GM18507 (cell line): ENCODE measurements at places on chromosomes 3 and 15.

DNA sequence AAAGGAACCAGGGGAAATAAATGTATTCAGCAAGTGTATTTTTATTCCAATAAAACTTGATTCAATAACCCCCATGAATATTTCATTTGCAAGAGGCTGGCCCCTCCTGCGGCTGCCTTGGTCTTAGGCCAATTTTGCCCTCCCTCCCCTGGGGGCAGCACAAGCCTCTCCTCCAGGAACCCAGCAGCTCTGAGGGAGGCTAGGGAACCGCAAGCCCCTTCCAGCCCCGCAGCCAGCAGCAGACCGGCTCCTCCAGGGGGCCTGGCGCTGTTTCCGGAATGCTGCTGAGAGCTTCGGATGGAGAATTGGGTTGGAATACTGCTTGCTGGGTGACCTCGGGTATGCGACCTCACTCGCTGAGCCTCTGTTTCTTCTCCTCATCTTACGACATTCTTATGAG lies 150.1 kb downstream of the RAB11A start:
- DNase-seq = no peak

DNA sequence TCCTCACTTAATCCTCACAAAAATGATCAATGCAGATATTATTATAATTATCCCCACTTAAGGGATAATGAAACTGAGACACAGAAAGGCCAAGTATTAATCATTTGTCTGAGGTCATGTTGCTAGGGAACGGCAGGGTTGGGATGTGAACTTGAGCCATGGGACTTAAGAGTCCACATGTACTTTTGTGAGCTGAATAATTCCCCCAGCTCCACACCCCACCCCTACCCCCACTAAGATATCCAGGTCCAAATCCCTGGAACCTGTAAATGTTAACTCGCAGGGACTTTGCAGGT lies 290.5 kb upstream of the GADL1 start:
- DNase-seq = no peak

DNA sequence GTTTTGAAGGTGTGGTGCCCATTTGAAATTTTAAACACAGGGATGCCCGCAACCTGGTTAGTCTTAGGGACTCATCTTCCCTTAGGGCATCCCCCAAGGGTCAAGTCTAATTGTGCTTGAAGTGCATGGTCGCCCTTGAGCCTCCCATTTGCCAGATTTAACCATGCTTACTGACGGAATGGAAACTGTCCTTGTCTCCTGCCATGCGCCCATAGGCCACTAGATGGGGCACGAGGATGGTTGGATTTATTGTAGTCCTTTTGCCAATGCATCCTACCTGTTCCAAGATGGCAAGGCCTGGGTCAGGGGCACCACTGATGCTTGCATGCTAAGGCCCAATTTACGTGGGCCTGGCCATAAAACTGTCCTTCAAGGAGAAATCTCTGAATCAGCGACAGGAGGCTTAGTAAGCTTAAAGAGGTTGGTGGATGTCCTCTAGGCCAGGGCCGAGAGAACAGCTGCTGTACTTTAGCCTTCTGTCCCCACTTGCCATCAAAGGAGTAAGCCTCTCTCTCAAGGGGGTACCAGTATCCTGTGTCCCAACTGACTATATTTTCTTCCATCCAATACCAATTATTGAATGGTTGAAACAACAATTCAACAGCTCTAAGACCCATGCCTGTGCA lies 355.4 kb downstream of the OTOL1 start:
- DNase-seq = peak; percentile 12

DNA sequence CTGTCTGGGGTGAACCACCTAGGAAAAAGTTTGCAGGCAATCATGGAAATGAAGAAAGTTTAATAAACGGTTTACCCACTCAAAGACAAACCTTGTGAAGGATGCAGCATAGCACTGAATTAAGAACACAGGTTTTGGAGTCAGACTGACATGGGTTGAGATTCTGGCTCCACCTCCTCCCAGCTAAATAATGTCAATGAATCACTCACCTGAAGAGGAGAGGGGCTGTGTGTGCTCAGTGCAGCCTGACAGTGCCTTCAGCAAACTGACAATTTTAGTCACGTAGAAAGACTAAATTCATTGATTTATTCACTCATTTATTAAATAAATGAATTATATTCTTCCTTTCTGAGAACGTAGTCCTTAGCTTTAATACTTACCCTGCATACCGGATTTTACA lies 18.9 kb downstream of the NR1I2 start:
- no peak for DNase-seq

DNA sequence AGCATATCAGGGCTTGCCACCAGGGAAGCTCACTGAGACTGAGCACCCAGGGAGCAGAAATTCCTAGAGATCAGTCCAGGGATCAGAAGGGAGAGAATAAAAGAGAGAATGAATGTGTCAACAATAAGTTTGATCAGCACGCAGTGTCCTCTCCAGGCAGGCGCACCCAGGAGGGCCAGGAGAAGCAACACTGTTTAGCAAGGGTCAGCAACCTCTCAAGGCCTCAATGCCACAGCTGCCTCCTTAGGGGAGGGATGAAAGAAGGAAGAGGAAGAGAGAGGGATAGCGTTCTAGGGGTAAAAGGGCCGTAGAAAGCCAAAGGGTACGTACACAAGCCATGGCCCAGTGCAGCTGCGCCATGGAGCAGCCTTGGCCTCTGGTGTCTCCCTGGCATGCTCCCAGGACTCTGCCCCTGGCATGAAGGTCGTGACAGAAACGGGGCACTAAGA lies 399.8 kb downstream of the SHQ1 start:
- no peak for DNase-seq

DNA sequence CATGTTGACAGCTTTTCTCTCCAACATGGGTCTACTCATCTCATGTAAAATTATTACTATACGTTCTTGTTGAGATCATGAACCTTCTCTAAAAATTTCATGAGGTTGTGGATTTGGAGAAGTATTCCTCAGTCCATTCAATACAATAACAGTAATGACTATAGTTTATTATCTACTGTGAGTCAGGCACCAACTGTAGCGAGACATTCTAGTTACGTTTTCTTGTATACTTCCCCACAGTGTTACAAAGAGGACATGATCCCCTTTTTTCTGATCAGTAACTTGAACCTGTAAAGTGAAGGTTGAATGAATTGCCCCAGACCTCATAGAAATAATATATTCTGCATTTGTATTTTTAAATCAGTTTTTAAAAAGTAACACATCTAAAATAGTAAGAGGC lies 76.4 kb downstream of the AKAP13 start:
- no peak for DNase-seq

DNA sequence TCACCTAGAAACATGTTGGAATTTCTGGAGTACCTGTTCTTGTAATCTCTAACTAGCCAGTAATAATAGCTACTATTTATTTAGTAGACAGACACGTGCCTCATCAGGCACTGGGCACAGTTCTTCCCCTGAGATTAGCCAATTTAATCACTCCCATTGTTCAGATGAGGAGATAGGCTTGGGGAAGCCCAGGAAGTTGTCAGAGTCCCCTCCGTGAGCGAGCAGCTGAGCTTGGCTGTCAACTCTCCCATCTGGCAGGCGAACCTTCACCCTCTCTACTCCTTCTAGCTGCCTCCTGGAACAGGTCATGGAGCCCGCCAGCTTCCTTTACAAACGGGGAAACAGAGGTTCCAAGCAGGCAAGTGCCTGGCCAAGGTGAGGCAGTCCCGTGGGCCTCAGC lies 31.1 kb upstream of the FGD5 start:
- DNase-seq = no peak
